ENCODE measurements at places on chromosomes 6 and 20.
A peak's percentile ranks its signal among the peaks of the same experiment; 100 is the strongest.

DNA sequence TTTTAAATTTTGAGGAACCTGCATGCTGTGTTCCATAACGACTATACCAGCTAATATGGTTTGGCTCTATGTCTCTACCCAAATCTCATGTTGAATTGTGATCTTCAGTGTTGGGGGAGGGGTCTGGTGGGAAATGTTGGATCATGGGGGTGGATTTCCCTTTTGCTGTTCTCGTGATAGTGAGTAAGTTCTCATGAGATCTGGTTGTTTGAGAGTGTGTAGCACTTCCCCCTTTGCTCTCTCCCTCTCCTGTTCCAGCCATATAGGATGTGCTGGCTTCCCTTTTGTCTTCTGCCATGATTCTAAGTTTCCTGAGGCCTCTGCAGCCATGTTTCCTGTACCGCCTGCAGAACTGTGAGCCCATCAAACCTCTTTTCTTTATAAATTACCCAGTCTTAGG, 61.8 kb upstream of the NEDD9 start:
- no peak for DNase-seq

- no peak for DNase-seq
These were observed 615 bp upstream of the EYA2 start for GRCh38 chr20:46893877-46894578.

- DNase-seq, result no peak
These were observed 323.9 kb downstream of the GJA1 start for GRCh38 chr6:121759370-121759769.

DNA sequence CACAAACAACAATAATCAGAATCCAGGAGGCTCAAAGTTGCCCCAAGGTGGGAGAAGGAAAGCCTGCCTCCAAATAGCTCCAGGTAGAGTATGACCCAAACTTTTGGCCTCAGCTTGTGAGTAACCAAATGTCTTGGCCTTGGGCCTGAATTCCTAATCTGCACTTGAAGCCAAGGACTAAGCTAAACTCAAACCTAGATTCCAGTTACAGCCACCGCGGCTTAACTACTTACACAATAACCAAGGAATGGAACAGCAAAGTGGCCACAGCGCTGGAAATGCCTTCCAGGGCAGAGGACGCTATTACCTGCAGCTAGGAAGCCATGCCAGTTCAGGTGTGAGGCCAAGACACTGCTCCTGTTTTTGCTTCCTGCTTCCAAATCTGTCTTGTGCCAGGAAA, 4.6 kb downstream of the NINL start:
- DNase-seq, result peak; percentile 26

DNA sequence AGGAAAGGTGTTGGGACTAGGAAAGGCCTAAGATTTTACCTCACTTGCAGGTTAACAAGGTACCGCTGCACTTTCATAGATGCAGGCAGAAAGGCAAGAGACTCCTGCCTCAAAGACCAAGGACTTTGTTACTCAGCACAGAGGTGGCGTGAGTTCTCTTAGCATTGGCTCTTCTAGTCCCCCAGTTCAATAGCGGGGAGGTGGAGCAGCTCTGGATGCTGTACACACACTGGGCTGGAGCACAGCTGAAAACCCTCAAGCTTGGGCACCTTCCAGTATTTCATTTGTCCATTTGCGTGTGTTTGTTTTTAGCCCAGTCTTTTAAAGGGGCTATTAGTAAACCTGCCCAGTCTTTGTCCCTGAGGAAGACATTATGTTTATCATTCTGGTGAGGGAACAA, 345.2 kb downstream of the FARS2 start:
- no peak for DNase-seq

- DNase-seq, result no peak
These were observed 76.5 kb downstream of the ADTRP start for GRCh38 chr6:11702089-11702488.

DNA sequence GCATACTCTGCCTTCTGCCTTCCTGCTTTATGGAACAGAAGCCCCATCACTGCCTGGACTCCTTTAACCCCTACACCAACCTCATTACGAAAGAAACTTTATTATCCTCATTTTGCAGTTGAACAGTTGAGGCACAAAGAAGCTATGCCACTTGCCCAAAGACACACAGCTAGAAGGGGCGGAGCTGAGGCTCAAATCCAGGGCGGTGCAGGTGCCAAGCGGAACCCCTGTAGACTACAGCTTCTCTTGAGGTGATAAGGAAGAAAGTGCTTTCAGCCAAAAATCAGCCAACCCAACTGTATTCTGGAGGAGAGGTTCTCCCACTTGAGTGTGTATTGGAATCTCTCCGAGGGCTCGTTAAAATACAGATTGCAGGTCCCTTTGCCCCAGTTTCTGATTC, 90.5 kb downstream of the PRND start:
- no peak for DNase-seq

All from fibroblast of skin of right biceps (primary cell).